Left lung (tissue), 14 donors: ENCODE measurements at places on chromosomes 2 and 18.

GRCh38 chr2:53460937-53461336 is 306.7 kb upstream of the CHAC2 start:
- H3K4me1 ChIP-seq = no peaks in the 10 kb centered on the region
- H3K36me3 ChIP-seq = no peaks in the 10 kb centered on the region
- H3K4me3 ChIP-seq = no peak overlapping the region
- DNase-seq = no peak
- no peak overlapping the region for H3K27ac ChIP-seq

DNA sequence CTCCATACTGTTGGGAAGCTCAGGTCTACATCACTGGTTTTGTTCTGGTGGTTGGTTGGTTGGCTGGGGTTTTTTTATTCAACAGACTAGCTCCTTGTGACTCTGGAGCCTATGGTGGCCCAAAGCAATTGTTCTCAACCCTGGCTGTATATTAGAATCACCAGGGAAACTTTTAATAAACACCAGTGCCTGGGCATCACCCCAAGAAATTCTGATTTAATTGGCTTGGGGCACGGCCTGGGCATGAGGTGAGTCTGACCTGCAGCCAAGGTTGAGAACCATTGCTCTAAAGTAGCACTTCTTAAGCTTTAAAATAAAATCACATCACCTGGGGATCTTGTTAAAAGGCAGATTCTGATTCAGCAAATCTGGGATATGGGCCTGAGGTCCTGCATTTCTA is 184.1 kb downstream of the C1D start:
- H3K4me1 ChIP-seq = no peaks in the 10 kb centered on the region
- DNase-seq = no peak
- H3K4me3 ChIP-seq = no peak overlapping the region
- no peaks in the 10 kb centered on the region for H3K27me3 ChIP-seq

DNA sequence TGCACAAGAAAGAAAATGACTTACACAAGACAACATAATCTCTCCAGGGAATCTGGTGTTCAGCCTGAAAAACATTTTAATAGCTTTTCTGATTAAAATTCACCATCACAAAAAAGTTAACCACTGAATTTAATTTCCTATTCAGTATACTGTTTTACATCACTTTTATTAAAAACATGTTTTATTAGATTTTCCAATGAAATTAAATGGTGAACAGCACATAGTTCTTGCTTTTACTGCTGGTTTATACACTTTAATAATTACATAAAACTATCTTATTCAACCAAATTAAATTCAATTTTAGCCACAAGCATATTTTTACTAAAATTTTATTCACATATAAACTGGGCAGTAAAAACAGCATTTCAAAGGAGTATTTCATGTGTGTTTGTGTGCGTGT is 138.3 kb downstream of the NOL4 start:
- no peaks in the 10 kb centered on the region for H3K36me3 ChIP-seq
- H3K27me3 ChIP-seq = no peaks in the 10 kb centered on the region
- no peaks in the 10 kb centered on the region for H3K4me1 ChIP-seq
- no peak overlapping the region for H3K27ac ChIP-seq
- DNase-seq = no peak

- no peak for DNase-seq
- no peaks in the 10 kb centered on the region for H3K27me3 ChIP-seq
- H3K4me3 ChIP-seq = no peak overlapping the region
- no peaks in the 10 kb centered on the region for H3K36me3 ChIP-seq
These were observed 70.3 kb downstream of the TMEM237 start for GRCh38 chr2:201572846-201573508.

- no peak overlapping the region for H3K27ac ChIP-seq
- no peaks in the 10 kb centered on the region for H3K36me3 ChIP-seq
- peaks cover 9% of the 10 kb centered on the region for H3K4me1 ChIP-seq
- no peak overlapping the region for H3K4me3 ChIP-seq
These were observed 126.9 kb downstream of the NFATC1 start for GRCh38 chr18:79522451-79523205.

DNA sequence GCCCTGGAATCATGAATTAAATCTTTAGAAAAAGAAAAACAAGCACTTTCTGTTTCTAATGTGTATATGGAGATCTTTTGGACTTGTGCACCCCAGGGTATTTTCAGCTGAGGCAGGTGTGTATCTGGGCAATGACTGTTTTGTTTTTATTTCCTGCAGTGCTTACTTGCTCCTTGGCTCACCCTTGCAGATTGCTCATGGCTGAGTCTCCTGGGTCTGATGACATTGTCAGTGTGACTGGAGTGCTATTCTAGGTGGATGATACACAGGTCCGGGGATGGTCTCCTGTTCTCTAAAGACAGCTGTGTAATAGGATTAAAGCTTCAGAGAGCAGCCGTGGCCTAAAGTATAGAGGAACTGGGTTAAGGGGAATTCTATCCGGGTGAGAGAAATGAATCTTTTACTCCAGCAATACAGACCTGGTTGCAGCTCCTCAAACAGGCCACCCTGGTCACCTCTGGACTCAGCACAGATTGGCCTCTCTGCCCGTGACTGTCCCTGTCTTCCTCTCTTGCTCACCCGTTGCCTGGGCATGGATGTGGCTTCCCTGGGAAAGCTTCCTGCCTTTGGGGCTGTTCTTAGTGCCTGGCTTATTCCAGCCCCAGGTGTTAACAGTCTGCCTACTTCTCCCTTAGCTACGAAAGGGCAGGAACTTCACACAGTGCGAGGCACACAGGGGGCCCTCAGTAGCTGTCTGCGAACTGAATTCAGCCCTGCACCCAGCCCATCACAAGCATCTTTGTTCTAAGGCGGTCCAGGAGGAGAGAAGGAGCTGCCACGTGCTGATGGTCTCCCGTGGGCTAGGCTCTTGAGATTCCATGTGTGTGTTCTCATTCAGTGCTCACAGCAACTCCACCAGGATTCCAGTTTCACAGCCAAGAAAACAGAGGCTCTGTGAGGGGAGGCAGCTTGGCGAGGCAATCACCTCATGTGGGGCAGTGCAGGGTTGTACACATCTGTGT is 84.3 kb downstream of the ACOXL start:
- no peak for DNase-seq
- no peak overlapping the region for H3K27ac ChIP-seq
- no peaks in the 10 kb centered on the region for H3K36me3 ChIP-seq
- no peaks in the 10 kb centered on the region for H3K27me3 ChIP-seq
- H3K4me3 ChIP-seq = no peak overlapping the region

DNA sequence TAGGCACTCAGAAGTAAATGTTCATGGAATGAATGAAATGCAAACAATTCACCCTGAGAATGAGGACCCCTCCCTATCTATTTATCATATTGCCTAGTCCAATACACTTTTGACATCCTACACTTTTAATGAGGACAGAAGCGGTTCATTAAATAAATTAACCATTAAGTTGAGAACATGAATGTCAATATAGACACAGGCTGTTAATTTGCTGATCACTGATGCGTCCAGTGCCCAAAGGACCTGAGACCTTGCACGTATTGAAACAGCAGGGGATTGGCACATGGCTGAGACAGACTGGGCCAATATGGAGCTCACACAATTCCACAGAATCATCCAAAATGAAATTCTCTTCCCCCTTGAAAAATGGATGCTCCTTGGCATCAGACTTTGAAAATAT is 430.0 kb downstream of the SLC4A3 start:
- no peaks in the 10 kb centered on the region for H3K27me3 ChIP-seq
- no peak overlapping the region for H3K4me3 ChIP-seq
- no peak overlapping the region for H3K27ac ChIP-seq

GRCh38 chr2:191496838-191497237 is 181.1 kb upstream of the NABP1 start:
- H3K4me3 ChIP-seq = no peak overlapping the region
- no peaks in the 10 kb centered on the region for H3K36me3 ChIP-seq
- no peaks in the 10 kb centered on the region for H3K27me3 ChIP-seq
- no peak overlapping the region for H3K27ac ChIP-seq
- H3K4me1 ChIP-seq = peaks cover 8% of the 10 kb centered on the region
- no peak for DNase-seq

DNA sequence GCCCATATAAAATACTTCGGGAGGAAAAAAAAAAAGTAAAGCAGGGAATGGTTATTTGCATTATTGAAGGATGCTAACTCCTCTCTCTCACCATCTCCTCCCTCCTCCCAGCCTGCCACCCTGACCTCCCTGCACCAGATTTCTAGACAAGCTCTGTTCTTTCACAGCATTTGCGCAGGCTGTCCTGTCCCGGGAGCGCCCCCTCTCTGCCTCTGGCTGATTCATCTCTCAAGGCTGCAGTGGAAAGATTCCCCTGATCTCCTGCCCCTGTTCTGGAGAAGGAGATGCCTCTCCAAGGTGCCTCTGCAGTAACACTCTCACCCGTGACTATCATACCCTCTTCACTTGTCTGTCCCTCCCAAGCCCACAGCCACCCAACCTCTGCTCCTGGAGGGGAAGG is 38.5 kb downstream of the COL4A4 start:
- DNase-seq = no peak
- no peaks in the 10 kb centered on the region for H3K36me3 ChIP-seq
- H3K4me3 ChIP-seq = no peak overlapping the region
- H3K4me1 ChIP-seq = no peaks in the 10 kb centered on the region
- H3K27ac ChIP-seq = no peak overlapping the region

DNA sequence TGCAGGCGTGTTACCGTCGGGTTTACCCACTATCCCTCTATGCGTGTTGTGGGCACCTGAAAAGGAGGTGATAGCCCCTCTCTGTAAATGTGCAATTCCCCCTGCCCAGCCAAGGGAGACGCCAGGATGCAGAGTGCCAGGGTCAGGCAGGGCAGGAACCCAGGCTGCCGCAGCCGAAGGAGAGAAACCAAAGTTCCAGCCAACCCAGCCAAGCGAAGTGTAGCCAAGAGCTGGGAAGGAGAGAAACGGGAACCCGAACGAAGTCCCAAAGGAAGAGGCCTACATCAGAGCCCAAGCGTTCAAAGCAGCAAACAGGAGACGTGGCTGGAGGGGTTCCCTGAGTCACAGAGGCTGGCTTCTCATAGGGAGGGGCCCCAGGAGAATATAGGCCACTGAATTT is 24.2 kb upstream of the SPR start:
- H3K4me1 ChIP-seq = peaks cover 9% of the 10 kb centered on the region
- H3K36me3 ChIP-seq = no peaks in the 10 kb centered on the region
- no peak for DNase-seq
- no peak overlapping the region for H3K27ac ChIP-seq

GRCh38 chr18:616380-616995 is 19.7 kb downstream of the CLUL1 start:
- H3K4me3 ChIP-seq = no peak overlapping the region
- H3K36me3 ChIP-seq = no peaks in the 10 kb centered on the region
- H3K4me1 ChIP-seq = peaks cover 17% of the 10 kb centered on the region
- no peaks in the 10 kb centered on the region for H3K27me3 ChIP-seq
- DNase-seq = peak; percentile 57
- no peak overlapping the region for H3K27ac ChIP-seq

GRCh38 chr2:62826141-62826540 is 120.6 kb downstream of the EHBP1 start:
- no peak for DNase-seq
- H3K36me3 ChIP-seq = peaks cover 20% of the 10 kb centered on the region
- H3K27ac ChIP-seq = no peak overlapping the region
- peaks cover 5% of the 10 kb centered on the region for H3K4me1 ChIP-seq
- H3K4me3 ChIP-seq = no peak overlapping the region
- H3K27me3 ChIP-seq = no peaks in the 10 kb centered on the region

DNA sequence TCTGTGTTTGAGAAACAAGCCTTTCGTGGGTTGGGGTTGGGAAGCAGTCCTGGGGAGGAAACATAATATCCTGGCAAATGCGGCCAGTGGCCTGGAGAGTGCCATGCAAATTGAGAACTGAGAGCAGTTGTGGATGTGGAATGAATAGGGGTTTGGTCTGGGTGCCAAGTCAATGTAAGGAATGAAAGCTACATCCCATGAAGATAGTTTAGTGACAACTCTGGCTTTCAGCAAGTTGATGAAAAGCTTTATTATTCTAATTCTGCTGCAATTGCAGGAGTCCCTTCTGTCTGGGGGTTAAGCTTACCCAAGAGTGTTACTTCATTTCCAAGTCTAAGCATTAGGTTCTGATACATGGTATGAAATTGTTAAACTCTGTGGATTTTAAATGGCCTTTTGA is 771.6 kb downstream of the DPP10 start:
- no peak overlapping the region for H3K27ac ChIP-seq
- DNase-seq = no peak
- H3K4me3 ChIP-seq = no peak overlapping the region
- no peaks in the 10 kb centered on the region for H3K4me1 ChIP-seq

DNA sequence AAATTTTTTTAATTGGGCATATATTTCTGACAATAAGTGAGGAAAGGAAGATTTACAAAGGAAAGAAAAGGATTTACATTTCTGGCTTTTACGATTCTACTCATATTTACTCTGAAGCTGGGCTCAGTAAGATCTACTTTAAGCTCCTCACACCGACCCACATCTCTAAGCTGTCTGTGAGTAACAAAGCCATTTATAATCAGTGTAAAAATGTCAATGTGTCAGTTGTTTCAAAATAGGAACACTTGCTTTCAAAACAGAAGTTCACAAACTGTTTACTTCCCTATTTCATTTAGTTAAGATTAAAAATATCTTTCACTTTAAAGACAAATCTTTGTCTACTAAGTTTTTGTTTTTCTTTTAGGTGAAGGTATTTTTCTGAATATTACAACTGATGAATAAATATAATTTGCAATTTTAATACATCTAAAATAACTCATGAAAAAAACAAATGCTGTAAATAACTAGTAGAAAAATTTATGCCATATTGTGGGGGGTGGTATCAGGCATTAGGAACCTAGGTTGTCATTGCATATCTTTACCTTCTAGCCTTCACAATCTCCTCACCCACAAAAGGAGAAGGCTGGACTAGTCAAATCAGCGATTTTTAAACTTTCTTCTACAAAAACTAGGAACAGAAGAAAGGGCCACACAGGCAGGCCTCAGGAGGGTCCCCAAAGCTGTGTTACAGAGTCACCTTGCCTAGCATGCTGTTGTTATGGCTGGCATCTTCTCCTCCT is 64.5 kb downstream of the TMEM131 start:
- H3K27ac ChIP-seq = no peak overlapping the region
- peaks cover 80% of the 10 kb centered on the region for H3K4me1 ChIP-seq
- DNase-seq = no peak
- H3K4me3 ChIP-seq = no peak overlapping the region
- no peaks in the 10 kb centered on the region for H3K27me3 ChIP-seq
- no peaks in the 10 kb centered on the region for H3K36me3 ChIP-seq

DNA sequence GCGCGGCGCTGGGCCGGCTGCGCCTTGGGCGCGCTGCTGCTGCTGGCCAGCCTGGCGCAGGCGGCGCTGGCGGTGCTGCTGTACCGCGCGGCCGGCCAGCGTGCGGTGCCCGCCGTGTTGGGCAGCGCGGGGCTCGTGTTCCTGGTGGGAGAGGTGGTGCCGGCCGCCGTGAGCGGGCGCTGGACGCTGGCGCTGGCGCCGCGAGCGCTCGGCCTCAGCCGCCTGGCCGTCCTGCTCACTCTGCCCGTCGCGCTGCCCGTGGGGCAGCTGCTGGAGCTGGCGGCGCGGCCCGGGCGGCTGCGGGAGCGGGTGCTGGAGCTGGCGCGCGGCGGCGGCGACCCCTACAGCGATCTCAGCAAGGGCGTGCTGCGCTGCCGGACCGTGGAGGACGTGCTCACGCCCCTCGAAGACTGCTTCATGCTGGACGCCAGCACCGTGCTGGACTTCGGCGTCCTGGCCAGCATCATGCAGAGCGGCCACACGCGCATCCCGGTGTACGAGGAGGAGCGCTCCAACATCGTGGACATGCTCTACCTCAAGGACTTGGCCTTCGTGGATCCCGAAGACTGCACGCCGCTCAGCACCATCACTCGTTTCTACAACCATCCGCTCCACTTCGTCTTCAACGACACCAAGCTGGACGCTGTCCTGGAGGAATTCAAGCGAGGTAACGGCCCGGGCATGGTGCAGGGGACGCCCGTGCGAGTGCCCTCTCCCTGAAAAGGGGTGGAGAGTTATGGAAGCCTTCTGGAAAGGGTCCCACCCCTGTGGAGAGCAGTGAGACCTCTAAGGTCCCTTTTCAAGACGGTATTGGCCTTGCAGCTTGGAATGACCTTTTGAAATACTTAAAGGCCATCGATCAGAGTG is 1.0 kb downstream of the CNNM3 start:
- no peaks in the 10 kb centered on the region for H3K27me3 ChIP-seq
- H3K27ac ChIP-seq = peak overlapping the region; percentile 33
- H3K4me3 ChIP-seq = peak overlapping the region; percentile 31
